Endothelial cell of umbilical vein (primary cell): ENCODE measurements at places on chromosomes 1 and 21. TPM values are rescaled to one million over a fixed set of nuclear protein-coding genes. Genes with fewer than 3 reads are reported as not detected.

The LAMC1 gene
- 202 and 216 TPM in 2 replicates for total RNA-seq

The GPR25 gene
- not detected in 2 replicates for total RNA-seq

The SPATA21 gene
- total RNA-seq, result not detected in 2 replicates

The TAL1 gene
- total RNA-seq, result 50.2 and 52.4 TPM in 2 replicates

The VWA5B1 gene
- not detected in 2 replicates for total RNA-seq

The RAB7B gene
- total RNA-seq, result not detected in 2 replicates

The GBP4 gene
- 1.7 and 7.6 TPM in 2 replicates for total RNA-seq

The MAN1A2 gene
- 36.2 and 38.3 TPM in 2 replicates for total RNA-seq

The KCNA2 gene
- total RNA-seq, result not detected in 2 replicates

The LRRC39 gene
- total RNA-seq, result 0.40 and 0.67 TPM in 2 replicates

The RCSD1 gene
- 0.28 and 1.00 TPM in 2 replicates for total RNA-seq

The CLCNKB gene
- not detected in 2 replicates for total RNA-seq

The MANEAL gene
- 0.66 and 0.92 TPM in 2 replicates for total RNA-seq

The TIAM1 gene
- total RNA-seq, result 0.83 and 0.86 TPM in 2 replicates

The MARK1 gene
- total RNA-seq, result 5.5 and 6.0 TPM in 2 replicates

The LRRC42 gene
- total RNA-seq, result 26.1 and 28.1 TPM in 2 replicates

The RGSL1 gene
- not detected in 2 replicates for total RNA-seq

The SH3BGR gene
- 0.42 and 1.1 TPM in 2 replicates for total RNA-seq

The KPRP gene
- total RNA-seq, result not detected in 2 replicates

The IVL gene
- total RNA-seq, result not detected in 2 replicates

The CD1E gene
- total RNA-seq, result not detected in 2 replicates

The ELF3 gene
- 0.09 and 0.29 TPM in 2 replicates for total RNA-seq

The MCOLN3 gene
- total RNA-seq, result not detected in 2 replicates

The OR2G6 gene
- total RNA-seq, result not detected in 2 replicates
